ENCODE measurements at places on chromosomes 3 and 15. TPM values are rescaled to one million over a fixed set of nuclear protein-coding genes. Genes with fewer than 3 reads are reported as not detected.

DNA sequence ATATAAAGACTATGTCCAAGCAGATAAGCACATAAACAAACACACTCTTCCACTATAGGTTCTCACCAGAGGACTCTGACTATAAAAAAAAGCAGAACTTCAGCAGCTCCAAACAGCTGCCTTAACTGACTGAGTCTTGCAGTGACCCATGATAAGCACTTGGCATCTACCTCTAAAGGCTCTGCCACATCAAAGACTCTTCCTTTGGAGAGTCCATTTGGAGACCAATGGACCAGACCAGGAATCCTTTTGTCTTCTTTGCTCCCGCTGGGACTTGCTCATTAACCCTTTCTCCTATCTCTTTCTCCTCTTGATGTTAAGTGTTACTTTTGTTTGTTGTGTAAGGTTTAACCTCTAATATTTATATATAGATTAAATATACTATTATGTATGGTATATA, 424.1 kb downstream of the RSL24D1 start:
- DNase-seq, result no peak

DNA sequence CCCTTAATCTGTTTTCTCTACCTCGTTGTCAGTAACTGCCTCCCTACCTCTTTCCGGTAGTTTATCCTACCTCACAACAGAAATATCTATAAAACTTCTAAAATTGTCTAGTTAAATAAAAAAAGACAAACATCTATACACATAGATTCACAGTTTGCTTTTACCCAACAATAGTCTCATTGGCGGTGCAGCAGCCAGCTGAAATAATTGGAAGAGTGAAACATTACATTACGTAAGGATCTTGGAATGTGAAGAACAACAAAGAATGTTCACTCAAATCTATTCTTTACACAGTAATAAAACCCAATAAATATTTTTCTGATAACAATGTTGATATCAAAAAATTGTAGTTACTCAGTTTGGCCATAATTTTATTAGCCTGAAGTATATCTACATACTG, 115.5 kb upstream of the ARPP21 start:
- no peak for DNase-seq

DNA sequence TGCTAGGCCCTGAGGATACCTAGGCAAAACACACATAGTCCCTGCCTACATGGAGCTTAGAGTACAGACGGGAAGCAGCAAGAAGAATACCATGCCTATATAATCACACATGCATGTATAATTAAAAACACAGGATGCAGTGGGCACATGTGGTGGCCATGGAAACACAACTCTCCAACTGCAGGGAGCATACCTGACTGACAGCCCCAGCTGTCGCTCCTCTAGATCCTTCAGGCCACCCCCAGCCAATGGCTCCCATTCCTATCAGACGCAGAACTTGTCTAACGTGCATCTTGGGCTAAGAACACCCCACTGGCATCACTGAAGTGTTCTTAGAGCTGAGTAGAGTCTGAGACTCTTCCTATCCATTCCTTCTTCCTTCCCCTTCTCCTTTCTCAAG, 125.5 kb upstream of the FRMD4B start:
- DNase-seq, result no peak

Gene TGM4
- total RNA-seq, result not detected

- peak; percentile 87 for DNase-seq
Measured at GRCh38 chr3:128496602-128497304, 3.8 kb upstream of the GATA2 start.

Gene GLDN
- 194 TPM for total RNA-seq

DNA sequence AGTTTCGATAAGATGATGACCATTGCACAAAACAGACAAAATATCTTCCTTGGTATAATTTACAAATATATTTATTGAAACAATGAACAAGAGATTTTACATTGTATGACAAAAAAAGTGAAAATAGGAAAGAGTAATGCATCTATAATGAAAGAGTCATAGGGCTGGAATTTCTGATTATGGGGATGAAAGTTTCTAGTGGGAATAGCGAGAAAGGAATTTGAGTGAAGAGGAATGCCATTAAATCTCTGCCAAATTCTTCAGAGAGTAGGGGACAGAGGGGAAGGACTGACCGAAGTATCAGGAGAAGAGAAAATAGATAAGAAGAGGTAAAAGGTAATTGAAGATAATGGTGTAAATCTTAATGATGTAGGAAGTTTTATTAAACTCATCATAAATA, 125.4 kb downstream of the VGLL3 start:
- DNase-seq, result no peak

Gene MAP6D1
- 0.48 TPM for total RNA-seq

DNA sequence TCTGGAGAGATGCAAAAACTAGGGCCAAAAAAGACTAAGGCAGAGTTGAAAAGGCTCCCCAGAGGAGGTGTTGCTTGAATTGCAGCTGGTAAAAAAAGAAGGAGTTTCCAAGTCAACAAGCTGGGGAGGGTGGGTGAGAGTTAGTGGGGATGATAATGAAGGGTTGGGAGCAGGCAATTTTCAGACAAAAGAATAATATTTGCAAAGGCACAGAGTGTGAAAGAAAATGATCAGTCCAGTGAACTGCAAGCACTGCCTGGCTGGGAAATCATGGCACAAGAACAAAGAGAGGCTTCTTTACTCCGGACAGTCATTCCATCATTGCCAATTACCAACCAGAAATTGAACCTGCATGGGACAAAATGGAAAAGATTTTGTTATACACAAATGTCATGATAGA, 42.2 kb downstream of the C3orf85 start:
- no peak for DNase-seq

DNA sequence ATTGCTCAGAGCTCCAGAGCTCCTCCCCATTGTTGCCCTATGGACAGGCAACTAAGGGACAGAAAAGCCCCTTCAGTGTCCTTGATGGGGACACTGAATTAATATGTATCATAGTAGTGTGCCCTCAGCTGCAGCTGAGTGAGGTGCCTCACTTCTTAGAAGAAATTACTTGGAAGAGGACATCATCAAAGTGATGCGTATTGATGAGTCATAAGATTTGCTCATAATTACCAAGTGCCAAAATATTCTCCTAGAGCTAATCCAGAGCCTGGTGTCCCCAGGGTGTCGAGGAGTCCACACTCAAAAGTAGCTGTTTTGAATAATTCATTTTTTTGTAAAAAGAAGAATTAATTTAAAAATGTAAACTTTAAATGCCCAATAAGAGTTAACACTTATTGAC, 200.7 kb upstream of the SEMA6D start:
- DNase-seq, result no peak

Gene CCDC33
- not detected for total RNA-seq

DNA sequence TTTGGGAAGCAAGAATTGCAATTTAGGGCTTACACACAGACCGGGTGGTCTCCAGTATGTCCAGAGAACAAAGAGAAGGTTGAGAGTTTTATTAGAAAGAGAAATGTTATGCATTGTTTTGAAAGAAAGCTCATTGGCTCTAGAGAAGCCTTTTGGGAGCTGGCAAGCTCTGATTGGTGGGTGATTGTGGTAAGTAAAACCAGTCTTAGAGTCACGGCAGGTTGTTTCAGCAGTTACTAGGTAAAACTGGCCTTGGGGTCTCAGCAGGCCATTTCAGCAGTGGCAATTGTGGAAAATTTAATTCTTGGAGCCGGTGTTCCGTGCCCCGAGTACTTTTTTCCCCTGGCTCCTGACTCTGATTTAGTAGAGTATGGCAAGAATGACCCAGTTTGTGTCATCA, 78.1 kb downstream of the MRPL46 start:
- no peak for DNase-seq

- no peak for DNase-seq
Measured at GRCh38 chr3:183946037-183946436, 61.4 kb upstream of the PARL start.

DNA sequence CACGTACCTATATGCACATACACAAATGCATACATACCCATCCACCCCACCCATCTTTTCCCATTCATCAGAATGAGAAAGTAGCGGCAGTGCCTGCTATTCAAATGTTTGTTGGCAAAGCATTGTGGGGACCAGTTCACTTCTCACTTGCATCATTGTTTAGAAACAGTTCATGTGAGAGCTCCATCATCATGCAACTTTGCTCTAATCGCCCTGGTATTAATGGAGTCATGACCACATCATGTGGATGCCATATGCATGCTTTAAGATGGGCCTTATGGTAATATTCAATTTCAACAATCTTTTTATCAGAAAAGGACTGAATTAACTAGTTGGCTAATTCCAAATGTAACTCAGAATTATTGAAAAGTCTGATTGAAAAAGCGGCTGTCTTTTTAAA, 80.5 kb downstream of the LRTM1 start:
- DNase-seq, result no peak

DNA sequence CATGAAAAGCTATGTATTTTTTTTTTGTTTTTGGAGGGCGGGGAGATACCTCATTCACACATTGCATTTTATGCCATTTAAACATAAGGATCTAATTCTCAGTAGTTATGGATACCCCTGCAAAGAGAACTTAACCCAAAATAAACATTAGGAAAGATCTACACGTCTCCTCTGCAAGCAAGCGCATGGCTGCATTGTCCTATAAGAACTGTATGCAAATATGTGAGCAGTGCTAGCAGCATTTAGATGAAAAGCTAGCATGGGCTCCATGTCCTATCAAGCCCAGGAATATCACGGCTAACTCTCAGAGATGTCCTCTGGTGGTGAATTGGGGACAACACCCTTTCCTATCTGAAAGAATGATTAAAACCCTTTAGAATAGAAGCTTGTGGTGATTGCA, 292.8 kb downstream of the MEX3B start:
- DNase-seq, result no peak

Gene ADAMTS7
- total RNA-seq, result 13.2 TPM

GRCh38 chr3:102113421-102114041, 264.2 kb downstream of the NFKBIZ start:
- no peak for DNase-seq

Gene ANKUB1
- total RNA-seq, result not detected

- no peak for DNase-seq
Measured at GRCh38 chr15:38610748-38611147, 46.1 kb upstream of the RASGRP1 start.

Gene ARPC4
- 151 TPM for total RNA-seq

DNA sequence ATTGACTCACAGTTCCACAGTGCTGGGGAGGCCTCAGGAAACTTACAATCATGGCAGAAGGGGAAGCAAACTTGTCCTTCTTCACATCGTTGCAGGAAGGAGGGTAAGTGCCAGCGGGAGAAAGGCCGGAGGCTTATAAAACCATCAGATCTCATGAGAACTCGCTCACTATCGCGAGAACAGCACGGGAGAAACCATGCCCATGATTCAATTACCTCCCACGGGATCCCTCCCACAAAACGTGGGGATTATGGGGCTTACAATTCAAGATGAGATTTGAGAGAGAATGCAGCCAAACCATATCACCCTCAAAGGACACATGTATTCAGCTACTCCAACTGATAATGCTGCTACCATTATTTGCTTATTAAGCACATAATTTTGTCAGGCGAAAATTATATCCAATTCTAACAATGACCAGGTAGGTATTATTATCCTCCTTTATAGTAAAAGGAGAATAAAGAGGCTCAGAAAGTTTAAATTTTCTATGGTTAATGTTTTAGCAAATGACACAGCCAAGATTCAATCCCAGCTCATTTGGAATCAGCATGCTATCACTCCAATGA, 327.2 kb upstream of the CDIN1 start:
- DNase-seq, result no peak

- no peak for DNase-seq
Measured at GRCh38 chr3:170499562-170500156, 81.0 kb downstream of the CLDN11 start.

DNA sequence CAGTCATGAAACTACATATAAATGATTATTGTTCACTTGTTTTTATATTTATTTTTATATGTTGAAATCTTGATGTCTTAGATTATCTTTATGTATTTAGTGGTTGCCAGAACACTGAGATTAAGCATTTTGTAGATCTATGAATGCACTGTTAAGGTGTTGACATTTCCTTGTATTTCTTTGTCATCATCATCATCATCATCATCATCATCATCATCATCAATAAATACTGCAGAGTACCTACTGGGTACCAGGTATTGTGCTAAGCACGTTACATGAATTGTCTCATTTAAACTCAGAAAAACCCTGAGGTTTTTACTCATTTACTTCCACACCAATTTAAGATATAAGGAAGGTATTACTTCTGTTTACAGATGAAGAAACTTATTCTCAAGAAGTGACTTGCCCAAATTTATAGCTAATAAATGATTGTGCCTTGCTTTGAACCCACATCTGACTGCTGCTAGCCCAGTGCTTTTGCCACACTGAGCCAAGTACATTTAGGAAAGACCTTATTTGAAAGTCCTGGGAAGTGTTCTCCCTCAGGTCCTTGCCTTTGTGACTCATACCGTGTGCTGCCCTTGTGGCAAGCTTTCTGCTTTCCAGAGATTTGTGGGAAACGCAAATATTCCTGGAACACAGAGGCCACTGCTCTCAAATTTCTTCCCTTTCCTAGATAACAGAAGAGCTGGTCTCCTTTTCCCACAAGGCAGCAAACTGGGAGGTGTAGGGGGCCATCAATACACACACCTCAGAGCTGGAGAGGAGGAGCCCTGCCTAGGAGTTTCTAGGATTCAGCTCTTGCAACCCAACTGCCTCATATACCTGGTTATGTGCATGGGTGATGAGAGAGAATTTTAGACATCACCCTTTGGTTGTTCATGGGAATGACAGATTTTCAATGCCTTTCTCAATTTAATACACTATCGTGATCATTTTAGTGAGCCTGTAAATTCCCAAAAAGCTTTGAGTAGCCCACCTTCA, 115.4 kb upstream of the C15orf61 start:
- DNase-seq, result no peak

DNA sequence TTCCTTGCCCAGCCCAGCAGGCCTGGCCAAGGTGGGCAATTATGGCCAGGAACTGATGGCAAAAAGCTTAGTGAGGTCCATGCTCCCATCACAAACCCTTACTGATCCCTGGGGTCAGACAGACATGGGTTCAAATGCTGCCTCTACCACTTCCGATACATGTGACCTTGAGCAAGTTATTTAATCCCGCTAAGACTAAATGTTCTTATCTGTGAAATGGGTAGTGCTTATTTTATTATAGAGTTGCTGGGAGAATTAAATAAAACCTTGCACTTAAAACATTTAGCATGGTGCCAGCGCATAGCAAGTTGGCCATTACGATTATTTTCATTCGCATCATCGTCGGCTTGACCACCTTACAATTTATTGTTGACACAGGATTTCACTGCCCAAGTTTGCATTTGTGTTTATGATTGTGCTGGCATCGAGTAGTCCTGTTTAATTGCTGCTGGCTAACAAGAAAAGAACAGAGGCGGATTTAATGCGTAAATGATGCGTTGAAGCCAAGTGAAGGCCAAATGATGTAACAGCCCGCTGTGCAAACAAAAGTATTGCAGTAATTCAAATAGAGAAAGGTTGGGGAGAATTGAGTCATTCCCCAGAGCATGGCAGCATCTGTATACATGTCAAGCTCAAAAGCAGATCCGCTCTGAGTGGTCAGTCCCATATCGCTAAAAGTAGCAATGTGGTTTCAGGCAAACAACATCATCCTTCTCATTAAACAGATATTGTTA, 7.3 kb upstream of the FURIN start:
- no peak for DNase-seq

All from mesenteric fat pad (tissue), 1 donor.